AG04450 (cell line): ENCODE measurements at places on chromosomes 6 and 20. TPM values are rescaled to one million over a fixed set of nuclear protein-coding genes. Genes with fewer than 3 reads are reported as not detected.

Gene IRAK1BP1
- polyA plus RNA-seq = 2.6 and 3.9 TPM in 2 replicates

Gene CALHM4
- polyA plus RNA-seq = 0.11 TPM in 1 of 2 replicates, not detected in the other

Gene KCNK5
- polyA plus RNA-seq = not detected in 2 replicates

Gene NOTCH4
- 0.37 and 0.55 TPM in 2 replicates for polyA plus RNA-seq

Gene FLRT3
- 2.2 and 3.0 TPM in 2 replicates for polyA plus RNA-seq

Gene RSPH4A
- polyA plus RNA-seq = 0.09 and 0.11 TPM in 2 replicates

Gene NCOA3
- 22.1 and 25.4 TPM in 2 replicates for polyA plus RNA-seq

Gene MAPK13
- 3.8 and 4.0 TPM in 2 replicates for polyA plus RNA-seq

Gene CNR1
- polyA plus RNA-seq = not detected in 2 replicates

Gene SLC16A10
- polyA plus RNA-seq = not detected in 2 replicates

Gene RHAG
- not detected in 2 replicates for polyA plus RNA-seq

Gene MOCS3
- polyA plus RNA-seq = 3.8 and 4.0 TPM in 2 replicates
